Cardiac fibroblast (primary cell): ENCODE measurements at places on chromosomes 16 and 17.

GRCh38 chr17:33506889-33507650, 214.0 kb upstream of the ASIC2 start:
- no peak for DNase-seq

DNA sequence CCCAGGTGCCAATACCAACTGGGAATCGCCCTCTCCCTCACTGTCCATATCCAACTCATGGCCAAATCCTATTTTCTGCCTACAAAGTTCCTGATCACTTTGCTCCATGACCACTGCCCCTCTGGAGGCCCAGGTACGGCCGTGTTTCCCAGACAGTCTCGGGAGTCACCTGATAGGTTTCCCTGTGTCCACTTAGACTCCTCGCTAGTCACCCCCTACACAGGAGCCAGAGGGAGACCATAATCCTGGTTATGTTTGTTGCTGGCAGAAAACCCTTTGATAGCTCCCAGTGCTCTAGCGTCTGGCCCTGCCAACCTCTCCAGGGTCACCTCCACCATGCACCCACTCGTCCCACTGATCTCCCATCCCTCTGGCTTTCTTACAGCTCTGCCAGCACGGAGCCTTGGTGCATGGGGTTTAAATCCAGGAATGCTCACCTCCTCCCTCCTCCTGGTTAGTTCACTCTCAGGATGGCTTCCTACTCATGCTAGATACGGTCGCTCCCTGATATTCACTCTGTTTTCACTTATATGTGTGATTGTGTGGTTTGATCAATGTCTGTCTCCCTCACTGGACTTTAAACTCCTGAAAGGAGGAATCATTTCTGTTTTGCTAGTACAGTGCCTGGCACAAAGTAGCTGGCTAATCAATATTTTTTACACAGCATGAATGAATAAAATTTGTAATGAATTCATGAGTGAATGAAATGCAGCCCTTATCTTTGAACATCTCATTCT, 7.5 kb upstream of the CALB2 start:
- no peak for DNase-seq

- no peak for DNase-seq
These were observed 7.5 kb upstream of the SMTNL2 start for GRCh38 chr17:4576729-4577322.

- no peak for DNase-seq
These were observed 66.6 kb upstream of the TMEM97 start for GRCh38 chr17:28252436-28252835.

GRCh38 chr16:80300456-80300855, 240.3 kb upstream of the DYNLRB2 start:
- DNase-seq: no peak

GRCh38 chr17:27543464-27543856, 87.2 kb downstream of the KSR1 start:
- no peak for DNase-seq

- DNase-seq: no peak
These were observed 1074.6 kb upstream of the RBFOX1 start for GRCh38 chr16:6258056-6258455.

DNA sequence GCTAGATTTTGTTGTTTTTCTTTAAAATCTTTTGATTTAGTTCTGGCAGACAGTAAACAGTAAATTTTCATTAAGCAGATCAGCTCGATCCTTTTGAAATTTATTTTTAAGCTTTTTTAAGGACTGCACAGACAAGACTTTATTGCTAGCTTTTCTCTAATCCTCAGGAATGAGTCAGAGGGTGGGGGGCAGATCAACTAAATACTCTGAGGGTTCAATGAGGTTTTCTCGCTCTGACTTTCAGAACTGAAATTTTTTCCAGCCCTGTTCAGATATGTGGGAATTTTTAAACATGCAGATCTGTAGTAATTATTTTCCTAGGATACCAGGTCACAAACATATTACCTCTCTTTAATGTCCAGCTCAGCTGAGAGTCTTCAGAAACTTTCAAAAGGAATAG, 977.2 kb downstream of the CDH11 start:
- DNase-seq: no peak

DNA sequence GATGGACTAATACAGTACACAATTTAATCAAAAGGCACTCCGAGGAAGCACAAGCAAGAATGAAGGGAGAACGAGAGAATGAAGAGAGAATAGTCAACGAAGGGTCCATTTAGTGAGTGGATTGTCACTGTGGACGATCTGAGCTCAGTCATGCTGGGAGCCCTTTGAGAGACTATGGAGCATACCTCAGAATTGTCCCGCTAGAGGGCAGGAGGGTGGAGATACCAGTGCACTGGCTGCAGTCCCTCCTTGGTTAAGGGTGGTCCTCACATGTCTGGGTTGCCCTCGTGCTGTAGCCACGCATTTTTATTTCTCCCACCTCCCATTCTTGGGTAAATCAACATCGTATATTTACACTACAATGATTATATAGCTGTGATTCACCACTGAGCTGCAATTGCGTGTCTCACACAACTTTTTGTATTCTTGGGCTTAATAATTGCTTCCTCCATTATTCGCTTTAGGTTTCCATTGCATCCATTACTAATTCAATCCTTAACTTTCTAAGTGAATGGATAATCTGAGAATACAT, 33.2 kb upstream of the FAM20A start:
- DNase-seq: no peak

GRCh38 chr17:10216213-10216938, 18.0 kb upstream of the GAS7 start:
- DNase-seq: no peak

DNA sequence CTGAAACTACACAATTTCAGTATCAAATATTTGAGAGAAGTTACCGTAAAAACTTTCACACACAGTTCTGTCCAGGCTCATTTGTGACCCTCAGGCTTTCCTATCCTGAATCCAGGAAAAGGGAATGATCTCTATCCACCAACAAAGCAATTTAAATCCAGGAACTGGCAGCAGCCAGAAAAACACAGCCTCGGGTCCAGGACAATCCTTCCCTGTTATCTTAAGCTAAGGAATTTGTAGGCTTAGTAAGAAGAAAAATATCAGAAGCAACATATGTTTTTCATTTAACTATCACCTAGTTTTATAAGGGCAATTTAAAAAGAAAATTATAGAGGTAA, 47.1 kb downstream of the TEX2 start:
- peak; percentile 60 for DNase-seq

- peak; percentile 70 for DNase-seq
These were observed 384.9 kb downstream of the GRIN2A start for GRCh38 chr16:9797306-9797705.

- no peak for DNase-seq
These were observed 370.8 kb downstream of the SEC14L1 start for GRCh38 chr17:77511514-77512061.

DNA sequence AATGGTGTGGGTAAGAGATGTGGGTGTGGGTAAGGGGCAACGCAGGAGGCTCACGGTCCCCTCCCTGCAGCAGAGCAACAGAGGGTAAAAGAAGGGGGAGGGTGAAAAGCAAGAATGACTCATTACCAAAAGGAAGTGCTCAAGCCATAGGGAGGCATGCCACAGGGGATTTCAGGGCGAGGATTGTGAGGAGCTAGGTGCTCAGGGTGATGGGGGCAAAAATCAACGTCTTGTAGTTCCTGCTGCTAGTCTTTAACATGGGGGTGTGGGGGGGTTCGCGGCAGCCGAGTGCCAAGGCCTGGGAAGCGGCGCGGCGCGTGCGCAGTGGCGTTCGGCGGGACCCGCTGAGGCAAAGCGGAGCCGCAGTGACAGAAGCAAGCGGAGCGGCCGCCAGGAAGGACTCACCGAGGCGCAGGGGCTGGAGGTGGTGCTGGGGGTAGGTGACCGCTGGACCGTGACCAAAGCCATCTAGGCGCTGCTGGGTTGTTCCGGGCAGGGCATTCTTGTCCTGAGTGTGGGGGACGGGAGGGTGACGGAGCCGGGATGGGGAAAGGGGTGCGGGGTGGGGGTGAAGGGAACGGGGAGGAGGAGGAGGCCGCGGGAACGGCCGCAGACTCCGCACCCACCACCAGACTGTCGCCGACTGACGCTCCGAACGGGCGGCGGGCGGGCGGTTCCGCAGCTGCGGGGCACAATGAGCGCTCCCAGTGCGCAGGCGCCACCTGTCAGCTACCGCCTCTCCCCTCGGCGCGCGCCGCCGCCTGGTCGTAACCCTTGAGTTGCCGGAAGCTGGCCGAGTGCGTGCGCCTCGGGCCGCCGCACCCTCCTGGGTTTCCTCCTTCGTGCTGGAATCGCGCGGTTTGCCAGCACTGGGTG, at the start of gene SSH2:
Gene SSH2 (minus strand): TSS at position 696 of the 876 bp plus-strand sequence. CDS start 228 bp downstream, at position 468.
- peak; percentile 87 for DNase-seq

DNA sequence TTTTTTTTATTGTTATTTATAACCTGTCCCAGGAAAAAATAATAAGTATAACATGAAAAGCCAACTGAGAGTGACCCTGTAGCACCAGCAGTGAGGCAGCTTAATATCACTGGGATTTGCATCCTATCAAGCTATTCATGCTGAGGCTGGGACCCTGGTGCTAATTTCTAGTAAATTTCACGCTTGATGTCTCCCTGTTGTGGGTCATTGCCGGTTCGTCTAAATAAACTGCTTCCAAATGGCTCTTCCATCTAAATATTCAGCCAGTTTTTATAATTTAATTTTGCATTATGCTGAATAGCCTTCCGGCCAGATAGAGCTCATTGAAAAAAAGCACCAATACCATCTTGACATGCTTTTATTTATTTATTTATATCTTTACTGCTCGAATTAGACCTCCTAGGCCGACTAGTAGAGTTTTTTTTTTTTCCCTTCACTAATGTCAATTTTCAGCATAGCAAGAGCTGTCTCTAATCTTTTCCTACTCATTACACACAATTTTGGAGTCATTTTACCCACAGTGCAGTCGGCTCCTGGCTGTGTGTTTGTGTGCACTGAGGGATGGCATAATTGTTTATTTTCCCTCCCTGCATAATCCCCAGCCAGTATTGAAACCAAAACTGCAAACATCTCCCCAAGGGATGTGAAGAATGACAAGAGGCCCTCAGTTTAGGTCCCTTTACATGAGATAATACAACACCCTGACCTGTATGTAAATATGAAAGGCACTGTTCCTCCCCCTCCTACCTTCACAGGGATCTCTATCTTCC, 168.8 kb downstream of the AATF start:
- DNase-seq: no peak

- DNase-seq: peak; percentile 66
These were observed 4.9 kb upstream of the RUSF1 start for GRCh38 chr16:31513126-31513525.
